ENCODE measurements at places on chromosomes 1 and 21.

DNA sequence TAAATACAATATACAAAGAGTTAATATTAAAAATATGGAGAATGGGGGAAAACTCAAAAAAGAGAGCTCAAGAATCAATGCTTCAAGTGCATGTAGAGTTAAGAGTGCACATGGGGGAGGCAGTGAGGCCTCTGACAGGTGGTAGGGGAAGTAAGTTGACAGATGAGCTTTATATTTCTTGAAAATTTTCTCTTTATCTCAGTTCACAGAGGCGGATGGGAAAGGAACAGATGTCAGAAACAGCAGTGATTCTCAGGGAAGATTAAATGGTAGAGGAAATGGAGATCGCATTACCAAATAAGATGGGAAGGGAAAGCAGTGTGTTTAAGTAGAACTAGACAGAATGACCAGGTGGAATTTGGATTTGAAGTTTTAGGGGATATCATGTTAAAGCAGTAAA, 200.1 kb upstream of the C1orf105 start:
- no peak for DNase-seq

- no peak for DNase-seq
These were observed 62.8 kb upstream of the ARHGEF16 start for GRCh38 chr1:3391711-3392110.

- peak; percentile 50 for DNase-seq
These were observed 2.4 kb downstream of the CTPS1 start for GRCh38 chr1:40981691-40982448.

GRCh38 chr1:36771240-36771639, 263.1 kb downstream of the GRIK3 start:
- DNase-seq = no peak

DNA sequence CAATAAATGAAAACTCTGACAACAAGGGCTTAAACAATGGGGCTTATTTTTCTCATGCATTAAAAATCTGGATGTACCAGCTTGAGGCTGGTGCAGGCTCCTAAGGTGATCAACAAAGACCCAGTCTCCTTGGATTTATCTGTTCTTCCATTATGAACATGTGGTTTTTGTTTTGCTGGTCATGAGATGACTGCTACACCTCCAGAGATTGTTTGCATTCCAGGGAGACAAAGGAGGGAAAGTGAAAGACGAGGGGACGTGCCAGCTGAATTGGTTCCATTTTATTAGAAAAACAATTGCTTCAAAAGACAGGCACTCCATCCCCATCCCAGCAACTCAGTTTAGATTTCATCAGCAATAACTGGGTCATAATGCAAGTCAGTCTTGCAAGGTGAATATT, 90.9 kb upstream of the KCNK1 start:
- DNase-seq = no peak

DNA sequence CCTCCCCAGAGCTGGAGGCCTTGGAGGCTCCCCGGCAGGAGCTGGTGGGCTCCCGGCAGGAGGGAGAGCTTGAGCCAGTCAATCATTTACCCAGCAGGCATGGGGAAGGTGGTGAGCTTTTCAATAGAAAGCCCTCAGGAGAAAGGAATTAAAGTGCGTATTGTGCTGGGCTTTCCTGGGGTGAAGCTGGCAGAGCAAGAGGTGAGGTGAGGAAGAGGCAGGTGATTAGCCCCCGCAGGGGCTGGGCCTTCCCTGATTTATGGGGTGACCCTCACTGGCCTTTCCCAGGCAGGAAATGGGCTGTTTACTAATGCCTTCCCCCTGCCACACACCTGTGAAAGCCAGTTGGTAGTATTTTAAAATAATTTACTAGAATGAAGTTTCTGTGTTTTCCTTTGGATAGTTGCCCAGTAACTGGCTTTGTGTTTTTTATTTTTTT, 25.8 kb downstream of the CLDN14 start:
- no peak for DNase-seq

DNA sequence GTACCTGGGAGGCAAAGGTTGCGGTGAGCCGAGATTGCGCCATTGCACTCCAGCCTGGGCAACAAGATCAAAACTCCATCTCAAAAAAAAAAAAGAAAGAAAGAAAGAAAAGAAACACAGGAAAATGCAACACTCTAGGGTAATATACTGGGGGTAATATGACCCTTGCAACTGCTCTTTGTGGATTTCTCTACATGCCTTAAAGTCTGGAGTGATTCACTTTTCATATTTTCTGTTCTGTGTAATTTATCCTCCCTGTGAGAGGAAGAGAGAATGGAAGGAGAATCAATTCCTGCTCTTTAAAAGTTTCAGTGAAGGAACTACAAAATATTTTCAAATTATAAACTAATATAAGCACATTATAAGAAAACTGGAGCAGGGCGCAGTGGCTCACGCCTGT, 22.7 kb downstream of the RIT1 start:
- peak; percentile 26 for DNase-seq

DNA sequence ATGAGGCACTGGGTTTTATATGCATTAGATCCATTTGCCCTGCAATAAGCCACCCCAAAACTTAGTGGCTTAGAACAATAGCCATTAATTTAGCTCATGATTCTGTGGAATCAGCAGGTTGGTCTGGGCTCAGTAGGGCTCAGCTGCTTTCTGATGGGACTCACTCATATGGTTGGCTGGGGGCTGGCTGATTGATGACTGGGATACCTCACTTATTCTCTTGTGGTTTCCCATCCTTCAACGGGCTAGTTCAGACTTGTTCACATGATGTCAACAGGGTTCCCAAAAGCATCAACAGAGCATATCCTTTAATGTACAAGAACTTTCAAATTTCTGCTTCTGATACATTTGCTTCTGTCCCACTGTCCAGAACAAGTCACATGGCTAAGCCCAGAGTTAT, 43.2 kb downstream of the DNM3 start:
- DNase-seq = no peak

GRCh38 chr1:67651031-67651430, 34.0 kb upstream of the GADD45A start:
- DNase-seq = no peak
